ENCODE measurements at places on chromosomes 11 and 22.

DNA sequence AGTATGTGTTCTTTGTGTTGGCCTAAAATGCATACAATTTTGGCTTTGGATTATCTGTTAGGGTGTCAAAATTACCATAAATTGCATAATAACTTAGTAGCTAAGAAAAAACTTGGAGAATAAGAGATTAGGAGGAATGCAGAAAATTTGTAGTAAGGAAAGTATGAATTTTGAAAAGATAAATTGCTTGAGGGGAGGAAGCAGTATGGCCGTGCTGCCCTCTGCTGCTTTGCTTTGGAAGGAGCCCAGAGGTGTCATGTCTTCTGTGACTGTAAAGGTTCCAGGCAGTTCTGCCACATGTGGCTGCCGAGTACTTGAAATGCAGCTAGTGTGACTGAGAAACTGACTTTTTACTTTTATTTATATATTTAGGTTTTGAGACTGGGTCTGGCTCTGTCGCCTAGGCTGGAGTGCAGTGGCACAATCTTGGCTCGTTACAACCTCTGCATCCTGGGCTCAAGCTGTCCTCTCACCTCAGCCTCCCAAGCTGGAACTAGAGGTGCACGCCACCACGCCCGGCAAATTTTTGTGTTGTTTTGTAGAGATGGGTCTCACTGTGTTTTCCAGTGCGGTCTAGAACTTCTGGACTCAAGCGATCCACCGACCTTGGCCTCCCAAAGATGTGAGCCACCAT, 1.8 kb downstream of the ADSL start:
- no peak for DNase-seq

DNA sequence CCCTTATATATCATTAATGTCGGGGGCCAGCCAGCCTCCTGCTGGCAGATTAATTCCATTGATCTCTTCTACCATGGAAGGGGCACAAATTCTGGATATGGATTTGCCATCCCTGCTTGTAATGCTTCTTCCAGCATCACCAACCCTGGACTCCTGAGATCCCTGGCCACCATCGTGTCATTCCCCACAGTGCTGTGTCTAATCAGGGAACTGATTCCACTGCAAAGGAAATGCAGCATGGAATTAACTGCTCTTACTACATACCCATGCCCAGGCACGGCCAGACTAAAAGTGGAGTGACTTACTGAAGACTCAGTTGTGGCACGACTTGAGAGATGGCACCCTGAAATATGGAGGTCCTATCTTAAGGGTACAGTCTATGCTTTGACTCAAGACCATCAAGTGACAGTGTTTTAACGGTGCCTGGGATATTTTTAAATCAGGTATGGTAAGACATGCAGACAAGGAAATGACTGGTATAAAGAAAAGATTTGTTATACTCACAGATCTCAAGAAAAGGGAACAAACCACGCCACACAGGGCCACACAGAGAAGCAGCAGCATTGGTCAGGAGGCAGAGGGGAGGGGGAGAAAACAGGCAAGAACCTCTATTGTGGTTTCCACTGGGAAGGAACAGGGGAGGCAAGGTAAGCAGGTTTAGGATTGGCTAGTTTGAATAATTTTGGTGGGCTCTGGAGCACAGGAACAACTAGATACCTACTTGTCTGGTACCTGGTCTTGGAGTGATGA, 65.1 kb downstream of the IGLL5 start:
- no peak for DNase-seq

- DNase-seq = no peak
Observed at GRCh38 chr11:106917973-106918372, 100.3 kb downstream of the GUCY1A2 start.

GRCh38 chr11:10762913-10763421, 11.9 kb downstream of the CTR9 start:
- DNase-seq = no peak

DNA sequence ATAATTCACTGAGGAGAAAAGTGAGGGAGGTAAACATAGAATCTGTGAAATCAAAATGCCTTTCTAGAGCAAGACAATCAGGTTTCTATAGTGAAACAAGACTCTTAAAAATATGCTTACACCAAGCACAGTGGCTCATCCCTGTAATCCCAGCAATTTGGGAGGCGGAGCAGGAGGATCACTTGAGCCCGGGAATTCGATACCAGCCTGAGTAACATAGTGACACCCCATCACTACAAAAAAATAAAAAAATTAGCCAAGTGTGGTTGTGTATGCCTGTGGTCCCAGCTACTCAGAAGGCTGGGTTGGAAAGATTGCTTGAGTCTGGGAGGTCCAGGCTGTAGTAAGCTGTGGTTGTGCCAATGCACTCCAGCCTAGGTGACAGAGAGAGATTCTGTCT, 43.2 kb upstream of the ME3 start:
- DNase-seq = no peak

GRCh38 chr11:43541993-43542392, 138.5 kb upstream of the HSD17B12 start:
- no peak for DNase-seq

GRCh38 chr11:68020575-68020974, 9.9 kb upstream of the NDUFS8 start:
- DNase-seq = no peak

- no peak for DNase-seq
Observed at GRCh38 chr11:1656670-1657069, 27.1 kb downstream of the KRTAP5-5 start.

DNA sequence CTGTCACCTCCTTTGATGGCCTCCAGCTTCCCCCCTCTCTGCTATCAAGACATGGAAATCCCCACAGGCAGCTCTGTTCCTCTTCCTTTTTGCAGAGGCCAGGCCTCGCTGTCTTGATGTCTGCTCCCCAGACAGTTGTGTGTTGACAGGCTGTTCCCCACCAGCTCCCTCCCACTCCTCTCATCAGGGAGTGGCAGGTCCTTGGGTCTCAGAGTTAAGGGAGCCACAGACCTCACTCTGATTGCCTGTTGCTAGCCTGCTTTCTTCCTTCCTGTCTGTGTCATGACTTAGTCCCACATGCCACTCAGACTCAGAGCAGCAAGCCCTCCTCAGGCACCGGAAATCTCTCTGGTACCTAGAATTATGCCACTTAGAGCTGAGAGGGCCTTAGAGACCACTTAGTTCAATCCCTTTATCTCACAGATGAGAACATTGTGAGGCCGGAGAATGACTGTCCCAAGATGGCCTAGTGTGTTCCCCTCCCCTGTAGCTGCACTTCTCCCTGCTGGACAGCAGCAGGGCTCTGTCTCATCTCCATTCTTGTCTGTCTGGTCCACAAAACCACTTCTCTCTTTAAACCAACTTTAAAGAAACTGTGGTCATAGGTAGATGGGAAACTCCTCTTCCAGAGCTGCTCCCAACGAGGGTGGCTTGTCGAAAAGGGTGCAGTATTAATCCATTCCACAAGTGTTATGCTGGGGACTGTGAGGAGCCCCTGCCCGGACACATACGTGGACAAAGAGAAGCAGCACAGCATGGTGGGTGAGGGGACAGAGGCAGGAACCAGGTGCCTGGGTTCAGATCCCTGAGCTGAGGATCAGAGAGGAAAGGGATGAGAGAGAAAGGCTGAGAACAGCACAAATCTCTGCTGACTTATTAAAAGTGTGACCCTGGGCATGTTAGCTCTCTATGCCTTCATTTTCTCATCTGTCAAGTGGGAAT, 4.2 kb downstream of the AMPD3 start:
- no peak for DNase-seq

DNA sequence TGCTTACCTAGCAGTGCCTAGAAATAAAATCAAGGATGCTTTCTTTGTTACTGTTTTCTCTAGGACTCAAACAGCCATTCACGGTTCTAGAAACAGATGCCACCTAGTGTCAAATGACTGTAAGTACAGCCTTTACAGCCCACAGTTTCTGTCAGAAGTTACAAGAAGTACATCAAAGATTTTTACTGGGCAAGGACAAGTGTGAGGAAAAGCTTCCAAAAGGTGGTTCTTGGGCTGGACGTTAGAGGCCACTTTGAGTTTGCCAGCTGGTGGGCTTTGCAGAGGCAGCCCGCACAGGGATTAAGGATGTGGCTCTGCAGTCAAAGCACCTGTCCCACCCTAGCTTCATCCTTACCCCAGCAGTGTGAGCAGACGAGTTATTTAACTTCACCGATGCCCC, 6.9 kb downstream of the KMT5B start:
- DNase-seq = no peak

GRCh38 chr11:131254254-131254653, 116.2 kb upstream of the NTM start:
- no peak for DNase-seq

GRCh38 chr11:58058276-58059006, 27.7 kb downstream of the OR6Q1 start:
- DNase-seq = no peak

GRCh38 chr11:7905549-7905948, 25.5 kb downstream of the OR10A6 start:
- DNase-seq = no peak

DNA sequence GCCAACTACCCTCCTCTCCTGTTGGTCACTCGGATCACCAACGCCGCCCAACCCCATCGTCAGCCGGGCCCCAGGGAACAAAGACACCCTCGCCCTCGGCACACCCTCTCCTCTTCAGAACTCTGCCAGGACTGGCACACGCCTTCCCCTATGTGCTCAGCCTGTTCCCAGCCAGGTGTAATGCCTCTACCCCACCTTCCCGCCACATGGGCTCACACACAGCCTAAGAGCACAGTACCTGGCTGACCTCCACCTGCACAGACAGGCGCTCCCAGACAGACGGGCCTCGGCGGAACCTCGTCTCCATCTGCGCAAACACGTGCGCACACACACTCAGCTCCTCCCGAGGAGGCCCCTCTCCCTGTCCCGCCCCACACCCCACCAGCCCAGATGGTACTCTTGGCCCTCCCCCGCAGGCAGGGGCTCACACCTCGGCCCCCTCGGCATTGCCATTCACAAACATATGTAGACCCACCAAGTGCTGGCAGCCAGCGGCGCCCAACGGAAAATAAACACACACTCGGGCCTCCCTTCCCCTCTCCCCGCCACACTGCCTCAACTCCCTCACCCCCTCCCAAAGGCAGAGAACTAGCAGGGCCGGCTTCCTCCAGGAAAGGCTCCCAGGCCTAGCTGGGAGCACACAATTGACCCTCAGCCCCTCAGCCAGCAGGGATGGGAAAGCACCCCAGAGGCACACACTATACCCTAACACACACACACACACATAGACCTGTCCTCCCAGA, 8.5 kb downstream of the ELFN2 start:
- no peak for DNase-seq

GRCh38 chr11:73176145-73176873, 34.2 kb upstream of the FCHSD2 start:
- no peak for DNase-seq

- DNase-seq = no peak
Observed at GRCh38 chr11:44614281-44614775, 48.9 kb downstream of the CD82 start.

DNA sequence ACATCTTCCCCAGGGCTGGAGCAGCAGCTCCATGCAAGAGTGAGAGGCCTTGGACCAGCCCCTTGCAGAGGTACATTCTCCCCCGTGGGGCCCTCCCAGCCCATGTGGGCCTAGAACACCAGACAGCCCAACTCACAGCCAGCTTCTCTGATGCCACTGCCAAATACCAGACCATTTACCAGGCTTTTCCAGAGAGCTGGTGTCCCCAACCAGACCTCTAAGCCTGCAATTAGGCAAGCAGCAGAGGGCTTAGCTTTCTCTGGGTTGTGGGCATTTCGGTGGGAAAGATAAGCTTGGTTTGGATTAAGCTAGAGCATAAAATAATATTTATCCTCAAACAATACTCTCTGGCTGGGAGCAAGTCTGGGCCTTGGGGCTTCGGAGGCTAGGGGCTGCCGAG, 75.6 kb downstream of the TP53I11 start:
- no peak for DNase-seq

DNA sequence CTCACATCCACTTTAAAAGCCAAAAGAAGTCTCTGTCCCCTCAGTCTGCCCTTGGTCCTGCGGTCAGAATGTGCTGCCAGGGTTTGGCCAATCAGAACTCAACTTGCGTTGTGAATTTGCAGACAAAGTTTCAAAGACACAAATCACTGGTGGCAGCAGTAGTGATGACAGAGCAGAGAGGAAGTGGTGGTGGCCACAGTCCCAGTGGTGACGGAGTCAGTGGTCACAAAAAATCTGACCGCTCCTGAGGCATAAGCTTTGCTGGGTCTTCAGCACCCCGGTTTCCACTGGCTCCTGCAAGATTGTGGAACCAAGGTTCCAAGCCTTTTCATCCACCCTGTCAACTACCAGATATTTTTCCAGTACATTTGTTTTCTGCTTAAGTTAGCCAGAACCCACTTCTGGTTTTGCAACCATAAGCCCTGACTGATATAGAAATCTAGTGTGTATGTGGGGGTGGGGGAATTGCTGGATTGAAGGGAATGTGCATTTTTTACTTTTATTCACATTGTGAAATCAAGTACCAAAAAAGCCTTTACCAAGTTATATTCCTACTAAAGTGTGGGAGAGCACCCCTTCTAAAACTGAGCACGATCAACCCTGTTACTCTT, 112.3 kb downstream of the TMPRSS5 start:
- DNase-seq = no peak

DNA sequence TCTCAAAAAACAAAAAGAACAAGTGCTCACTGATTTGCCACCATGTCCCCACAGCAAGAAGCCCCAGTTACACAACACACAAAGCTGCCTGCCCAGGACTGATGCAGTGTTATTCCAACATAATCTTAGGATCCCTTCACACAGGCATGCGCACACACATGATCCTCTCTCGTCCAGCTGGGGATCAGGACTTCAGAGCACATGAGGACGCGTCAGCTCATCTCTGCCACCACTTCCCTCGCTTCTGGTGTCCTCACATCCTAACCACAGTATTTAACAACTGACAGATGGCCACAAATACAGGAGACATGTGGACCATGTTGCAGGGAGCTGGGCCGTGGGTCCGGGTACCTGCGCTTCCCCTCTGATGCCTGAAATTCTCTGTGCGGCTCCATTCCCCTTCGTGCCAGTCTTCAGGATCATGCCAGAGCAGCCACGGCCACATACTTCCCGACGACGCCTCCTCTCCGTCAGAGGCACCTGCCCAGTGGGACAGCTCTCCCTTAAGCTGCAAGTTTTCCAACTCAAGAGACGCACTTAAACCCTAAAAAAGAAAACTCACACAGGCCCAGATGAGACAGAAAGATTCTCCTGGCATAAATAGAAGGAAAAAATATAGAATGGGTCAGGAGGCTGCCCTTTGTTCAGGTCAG, 68.3 kb downstream of the PACSIN2 start:
- DNase-seq = no peak

DNA sequence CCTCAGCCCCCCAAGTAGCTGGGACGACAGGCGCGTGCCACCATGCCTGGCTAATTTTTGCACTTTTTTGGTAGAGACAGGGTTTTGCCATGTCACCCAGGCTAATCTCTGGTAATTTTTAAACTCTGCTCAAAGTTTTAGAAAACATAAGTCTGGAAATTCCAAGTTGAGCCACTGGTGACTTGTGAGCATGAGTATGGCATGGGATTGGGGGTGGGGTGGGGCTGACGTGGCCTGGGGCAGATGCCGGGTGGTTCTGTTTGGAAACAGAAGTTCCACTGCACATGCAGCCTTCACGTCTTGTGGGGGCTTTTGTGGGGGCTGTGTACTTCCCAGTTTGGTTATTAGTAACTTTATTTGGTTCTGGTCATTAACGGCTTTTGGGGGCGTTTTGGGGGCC, 67.3 kb downstream of the PTPRJ start:
- no peak for DNase-seq

Measured in DMS 273 treated with DMSO at 0.1 percent for 48 hours (cell line).